H54 (cell line): ENCODE measurements at places on chromosomes 7 and 10.

DNA sequence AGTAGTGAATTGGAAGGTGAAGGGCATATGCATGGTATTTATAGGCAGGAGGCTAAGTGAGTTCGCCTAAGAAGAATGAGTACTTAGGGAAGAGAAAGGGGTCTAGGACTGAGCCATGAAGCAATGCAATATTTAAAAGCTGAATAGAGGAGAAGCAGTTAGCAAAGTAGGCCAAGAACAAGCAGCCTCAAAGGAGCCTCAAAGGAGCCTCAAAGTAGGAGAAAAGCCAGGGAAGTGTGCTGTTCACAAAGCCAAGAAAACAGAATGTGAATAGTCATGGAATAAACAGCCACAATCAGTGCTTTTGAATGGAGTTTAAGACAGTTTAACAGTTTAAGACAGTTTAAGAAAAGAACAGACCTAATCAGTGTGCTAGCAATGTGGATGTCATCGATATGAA, 762.0 kb downstream of the SORCS1 start:
- no peak for DNase-seq

DNA sequence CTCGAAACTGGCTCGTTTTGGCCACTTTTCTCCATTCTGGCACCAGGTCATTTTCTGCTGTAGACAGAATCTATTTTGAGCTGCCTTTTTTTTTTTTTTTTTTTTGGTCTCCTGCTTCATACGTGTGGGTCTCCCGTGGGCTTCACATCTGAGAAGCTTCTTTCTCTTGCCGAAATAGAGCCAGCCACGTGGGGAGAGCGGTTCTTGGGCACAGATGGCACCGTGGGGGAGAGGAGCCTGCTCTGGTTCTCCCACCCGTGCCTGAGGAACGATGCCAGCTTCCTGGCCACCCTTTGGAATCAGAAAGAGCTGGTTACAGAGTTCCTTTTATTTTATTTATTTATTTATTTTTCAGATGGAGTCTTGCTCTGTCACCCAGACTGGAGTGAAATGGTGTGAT, 48.7 kb upstream of the OCM2 start:
- no peak for DNase-seq

DNA sequence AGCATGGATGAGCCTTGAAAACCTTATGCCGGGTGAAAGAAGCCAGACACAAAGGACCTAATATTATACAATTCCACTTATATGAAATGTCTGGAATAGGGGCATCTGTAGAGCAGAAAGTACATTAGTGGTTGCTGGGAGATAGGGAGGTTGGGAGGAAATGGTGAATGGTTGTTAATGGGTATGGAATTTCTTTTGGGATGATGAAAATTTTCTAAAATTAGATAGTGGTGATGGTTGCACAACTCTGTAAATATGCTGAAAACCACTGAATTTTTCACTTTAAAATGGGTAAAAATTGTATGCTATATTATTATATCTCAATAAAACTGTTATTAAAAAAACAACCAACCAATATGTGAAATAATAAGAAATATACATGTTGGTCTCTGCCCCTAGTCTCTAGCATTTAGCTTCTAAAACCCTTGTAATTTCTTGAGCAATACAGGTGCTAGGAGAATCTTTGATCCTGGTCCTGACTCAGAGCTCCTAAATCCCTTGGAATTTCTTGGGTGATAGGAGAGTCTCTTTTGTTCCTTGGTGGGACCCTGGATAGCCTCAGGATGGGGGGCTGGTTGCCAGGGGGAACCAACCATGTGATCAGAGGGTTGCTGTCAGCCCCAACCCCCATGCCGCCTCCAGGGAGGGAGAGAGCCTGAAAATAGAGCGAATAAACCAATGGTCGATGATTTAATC, 64.0 kb downstream of the TACR2 start:
- no peak for DNase-seq

DNA sequence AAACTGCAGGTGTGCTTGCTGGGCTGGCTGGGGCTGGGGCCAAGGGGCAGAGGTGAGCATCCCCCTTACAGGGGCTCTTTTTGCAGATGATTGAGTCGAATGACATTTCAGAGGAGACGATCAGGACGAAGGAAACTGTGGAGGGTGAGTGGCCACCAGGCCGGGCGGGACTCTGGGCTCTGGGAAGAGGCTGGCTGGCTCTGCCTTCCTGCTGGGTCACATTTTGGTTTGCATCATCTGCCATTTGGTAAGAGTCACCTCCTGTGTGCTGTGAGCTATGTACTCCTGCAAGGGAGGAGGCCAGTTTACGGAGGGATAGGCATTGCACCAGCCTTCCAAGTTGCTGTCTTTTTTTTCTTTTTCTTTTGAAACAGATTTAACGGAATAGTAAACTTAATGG, 73.0 kb upstream of the GTF2IRD1 start:
- DNase-seq: no peak
